AG04450 (cell line): ENCODE measurements at places on chromosomes 6 and 20.

DNA sequence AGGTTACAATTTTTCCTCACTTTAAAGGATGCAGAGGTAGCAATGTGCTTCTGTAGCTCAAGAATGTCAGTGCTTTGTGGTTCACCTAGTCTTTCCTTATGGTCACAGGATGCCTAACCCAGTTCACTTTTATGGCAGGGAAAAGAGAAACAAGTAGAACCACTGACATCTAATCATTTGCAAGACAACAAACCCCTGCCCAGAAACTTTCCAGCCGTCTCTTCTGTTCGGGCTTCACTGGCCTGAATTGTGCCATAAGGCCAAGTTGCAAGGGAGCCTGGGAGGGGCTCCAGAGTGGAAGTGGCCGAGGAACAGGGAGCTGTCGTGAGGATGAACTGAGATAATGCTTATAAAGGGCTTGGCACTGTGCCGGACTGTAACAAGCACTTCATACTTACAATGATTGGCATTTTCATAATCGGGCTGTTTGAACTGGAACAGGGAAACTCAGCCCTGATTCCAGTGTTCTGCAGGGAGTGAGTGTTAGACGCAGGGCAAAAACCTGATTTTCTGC, 212.6 kb downstream of the BCAS1 start:
- DNase-seq, result no peak

- no peak for DNase-seq
These were observed 25.5 kb downstream of the PDE10A start for GRCh38 chr6:165637586-165637985.

GRCh38 chr20:25049261-25050060, 8.5 kb downstream of the ACSS1 start:
- DNase-seq, result no peak

- DNase-seq, result no peak
These were observed 6.6 kb downstream of the PRSS35 start for GRCh38 chr6:83518816-83519480.

DNA sequence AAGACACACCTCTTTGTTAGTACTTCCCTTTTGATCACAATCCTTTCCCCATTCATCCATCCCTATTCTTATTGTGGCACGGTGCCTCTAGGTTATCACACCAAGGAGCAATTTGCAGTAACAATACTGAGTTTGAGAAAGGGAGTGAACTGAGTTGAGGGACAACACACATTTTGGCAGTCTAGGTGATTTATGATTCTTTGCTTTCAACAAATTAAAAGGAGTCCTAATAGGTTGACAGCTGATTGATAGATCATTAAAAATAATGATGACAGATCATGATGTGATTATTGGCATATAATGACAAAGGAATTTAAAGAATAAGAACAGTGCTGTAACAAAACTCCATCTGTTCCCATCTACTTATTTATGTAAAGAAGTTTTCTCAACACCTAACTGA, 36.7 kb downstream of the IMPG1 start:
- DNase-seq, result no peak

GRCh38 chr20:17992847-17993513, 24.2 kb downstream of the MGME1 start:
- no peak for DNase-seq

DNA sequence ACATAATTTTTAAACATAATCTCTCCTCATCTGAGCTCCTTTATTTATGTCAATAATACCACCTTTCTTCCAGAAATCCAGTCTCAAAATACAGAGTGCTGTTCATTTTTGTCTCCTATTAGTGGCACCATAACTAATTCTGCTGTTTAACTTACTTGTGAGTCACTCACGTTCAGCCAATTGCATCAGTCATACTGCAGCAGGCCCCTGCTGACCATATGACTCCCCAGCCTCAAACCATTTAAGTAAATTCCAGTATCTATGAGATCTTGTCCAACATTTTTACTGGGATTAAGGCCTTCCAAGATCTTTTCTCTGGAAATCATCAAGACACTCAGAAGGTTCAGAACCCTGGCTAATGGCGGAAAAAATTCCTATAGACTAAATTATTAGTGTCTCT, 982.2 kb upstream of the MAP3K7 start:
- peak; percentile 8 for DNase-seq

- no peak for DNase-seq
These were observed 5.3 kb downstream of the LINC00237 start for GRCh38 chr20:21100578-21101452.

DNA sequence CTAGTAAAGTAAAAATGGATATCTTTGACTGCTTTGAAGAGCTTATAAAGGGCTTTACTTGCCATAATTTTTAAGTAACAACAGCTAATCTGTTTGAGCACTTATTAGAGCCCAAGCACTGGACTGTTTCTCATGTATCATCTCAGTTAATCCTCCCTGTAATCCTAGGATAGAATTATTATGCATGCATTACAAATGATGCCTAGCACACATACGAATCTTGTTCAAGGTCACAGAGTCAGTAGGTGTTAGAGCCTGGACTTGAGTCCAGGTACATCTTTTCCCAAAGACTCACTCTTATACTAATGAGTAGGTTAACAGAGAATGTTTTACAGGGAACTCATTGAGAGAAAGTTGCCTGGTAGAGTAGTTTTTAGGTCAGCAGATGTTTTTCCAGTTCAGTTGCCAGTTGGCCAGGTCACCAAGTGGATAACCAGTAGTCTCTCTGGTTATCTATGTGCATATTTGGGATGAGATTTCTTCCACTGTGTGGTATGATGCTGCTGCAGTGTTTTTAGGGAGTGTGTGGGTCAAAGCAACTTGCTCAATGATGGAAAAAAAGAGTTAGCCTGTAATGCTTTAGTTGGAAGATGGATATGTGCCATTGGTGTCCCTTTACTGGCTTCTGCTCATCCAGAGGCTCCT, 32.3 kb upstream of the LAMA4 start:
- no peak for DNase-seq

- DNase-seq, result no peak
These were observed 36.7 kb upstream of the TMEM14A start for GRCh38 chr6:52634211-52634610.
